DMS79 treated with DMSO at 0.1 percent for 48 hours (cell line): ENCODE measurements at places on chromosomes 16 and 17.
A peak's percentile ranks its signal among the peaks of the same experiment; 100 is the strongest.

DNA sequence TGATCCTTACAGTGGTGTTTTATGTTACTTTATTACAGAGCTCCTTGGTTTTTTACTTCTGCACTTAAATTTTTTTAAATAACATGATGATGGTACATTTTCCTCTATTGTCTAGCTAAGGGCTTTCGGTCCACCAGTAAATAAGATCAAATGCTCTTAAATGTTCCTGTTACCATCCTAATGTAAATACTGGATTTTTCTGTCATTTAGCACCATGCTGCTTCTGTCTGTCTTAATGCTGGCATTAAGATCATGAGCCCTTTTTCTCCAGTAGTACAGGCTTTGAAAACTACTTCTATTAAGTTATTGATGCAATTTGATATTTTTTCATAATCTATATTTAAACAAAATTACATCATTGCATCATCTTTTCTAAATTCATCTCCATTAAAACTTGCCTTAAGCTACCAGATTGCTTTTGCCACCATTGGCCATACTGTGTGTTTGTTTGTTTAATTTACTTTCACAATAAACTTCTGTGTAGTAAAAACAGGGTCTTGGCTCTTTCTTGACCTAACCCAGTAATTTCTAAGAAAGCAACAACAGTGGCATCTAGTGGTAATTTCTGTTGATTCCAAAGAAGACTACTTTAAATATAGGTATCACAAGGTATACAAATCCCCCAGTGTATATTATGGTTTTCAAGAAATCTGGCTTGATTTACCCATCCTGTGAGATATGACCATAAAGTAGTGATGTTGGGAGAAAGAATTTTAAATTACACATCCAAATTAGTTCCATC, 9.0 kb upstream of the PHAF1 start:
- DNase-seq: no peak

- DNase-seq: no peak
These were observed 18.9 kb downstream of the XYLT1 start for GRCh38 chr16:17451843-17452242.

DNA sequence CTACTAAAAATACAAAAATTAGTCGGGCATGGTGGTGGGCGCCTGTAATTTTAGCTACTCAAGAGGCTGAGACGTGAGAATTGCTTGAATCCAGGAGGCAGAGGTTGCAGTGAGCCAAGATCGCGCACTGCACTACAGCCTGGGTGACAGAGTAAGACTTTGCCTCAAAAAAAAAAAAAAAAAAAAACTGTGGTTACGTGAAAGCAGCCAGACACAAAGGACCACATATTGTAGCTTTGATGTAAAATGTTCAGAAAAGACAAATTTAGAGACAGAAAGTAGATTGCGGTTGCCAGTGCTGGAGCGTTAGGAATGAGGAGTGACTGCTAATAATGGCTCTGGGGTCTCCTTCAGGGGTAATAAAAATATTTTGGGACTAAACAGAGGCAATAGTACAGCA, 4.0 kb upstream of the MEAK7 start:
- DNase-seq: no peak

- no peak for DNase-seq
These were observed 7.3 kb downstream of the BRIP1 start for GRCh38 chr17:61856035-61856434.

GRCh38 chr17:82213251-82214011, 789 bp upstream of the CCDC57 start:
- no peak for DNase-seq

DNA sequence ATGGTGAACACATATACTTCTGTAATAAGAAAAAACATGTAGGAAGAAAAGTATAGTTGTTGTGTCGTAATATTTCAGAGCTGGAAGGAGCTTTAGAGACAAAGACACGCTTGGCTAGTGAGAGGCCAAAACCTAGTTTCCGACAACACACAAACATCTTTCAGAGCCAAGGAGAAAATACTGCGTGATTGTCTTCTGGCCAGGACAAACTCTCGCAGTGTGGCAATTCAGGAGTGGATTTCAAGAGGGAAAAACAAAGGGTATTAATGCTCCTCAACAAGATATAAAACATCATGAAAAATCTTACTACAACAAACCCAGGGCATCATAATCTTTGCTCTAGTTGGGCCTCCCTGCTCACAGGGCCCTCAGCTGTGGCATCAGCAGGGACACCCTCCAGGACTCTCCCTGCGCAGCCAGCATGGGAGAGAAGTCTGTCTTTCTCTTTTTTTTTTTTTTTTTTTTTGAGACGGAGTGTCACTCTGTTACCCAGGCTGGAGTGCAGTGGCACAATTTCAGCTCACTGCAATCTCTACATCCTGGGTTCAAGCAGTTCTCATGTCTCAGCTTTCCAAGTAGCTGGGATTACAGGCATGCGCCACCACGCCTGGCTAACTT, 66.4 kb downstream of the CYB5B start:
- DNase-seq: peak; percentile 21

DNA sequence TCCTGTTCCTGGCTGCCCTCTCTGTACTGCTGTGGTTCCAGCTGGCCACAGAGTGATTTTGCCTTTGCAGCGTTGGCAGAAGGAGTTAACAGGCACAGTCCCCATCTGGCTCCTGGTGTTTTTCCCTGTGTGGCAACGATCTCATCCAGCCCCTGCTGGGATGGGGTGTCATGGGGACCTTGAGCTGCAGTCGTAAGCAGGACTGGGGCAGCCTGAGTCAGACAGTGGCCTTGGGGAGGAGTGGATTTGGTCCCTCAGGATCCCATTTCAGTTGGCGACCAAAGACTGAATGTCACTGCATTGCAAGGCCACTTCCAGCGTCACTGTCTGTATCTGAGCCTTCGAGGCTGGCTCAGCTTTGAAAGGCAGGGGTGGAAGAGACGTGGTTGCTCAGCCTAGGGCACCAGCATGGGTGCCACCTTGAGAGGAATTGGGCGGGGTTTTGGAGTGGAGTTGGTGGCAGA, 11.9 kb downstream of the TMEM94 start:
- no peak for DNase-seq

- no peak for DNase-seq
These were observed 16.2 kb upstream of the CSF3 start for GRCh38 chr17:39999067-39999466.

DNA sequence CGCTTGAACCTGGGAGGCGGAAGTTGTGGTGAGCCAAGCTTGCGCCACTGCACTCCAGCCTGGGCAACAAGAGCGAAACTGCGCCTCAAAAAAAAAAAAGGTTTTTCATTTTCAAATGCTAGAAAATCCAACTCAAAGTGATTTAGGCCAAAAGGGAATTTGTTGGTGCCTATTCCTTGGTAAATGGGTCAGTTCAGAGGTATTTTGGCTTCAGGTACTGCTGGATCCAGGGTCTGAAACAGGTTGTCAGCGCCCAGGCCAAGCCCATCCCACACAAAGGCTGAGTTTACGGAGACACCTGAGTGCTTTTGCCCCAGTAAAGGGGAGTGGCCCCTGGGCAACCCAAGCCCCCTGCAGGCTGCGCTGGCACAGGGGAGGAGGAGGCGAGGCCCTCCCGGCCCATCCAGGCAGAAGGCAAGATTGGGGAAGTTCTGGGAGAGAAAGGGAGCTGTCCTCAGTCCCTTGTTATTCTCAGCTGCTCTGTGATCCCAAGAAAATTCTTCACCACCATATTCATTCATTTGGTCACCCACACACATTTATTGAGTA, 8.5 kb upstream of the JPH3 start:
- no peak for DNase-seq

DNA sequence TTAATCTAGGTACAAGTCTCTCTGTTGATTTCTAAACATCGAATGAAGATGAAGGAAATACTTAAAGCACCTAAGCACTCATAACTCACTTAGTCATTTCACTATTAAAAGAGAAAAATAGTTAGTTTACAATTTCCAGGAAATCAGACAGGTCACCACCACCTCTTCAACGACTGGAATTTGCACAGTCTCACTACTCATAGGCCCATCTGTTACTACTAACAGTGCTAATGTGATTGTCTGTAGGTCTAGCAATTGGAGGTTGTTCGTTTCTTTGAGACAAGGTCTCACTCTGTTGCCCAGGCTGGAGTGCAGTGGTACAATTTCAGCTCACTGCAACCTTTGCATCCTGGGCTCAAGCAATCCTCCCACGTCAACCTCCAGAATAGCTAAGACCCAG, 444.6 kb downstream of the MAF start:
- no peak for DNase-seq

DNA sequence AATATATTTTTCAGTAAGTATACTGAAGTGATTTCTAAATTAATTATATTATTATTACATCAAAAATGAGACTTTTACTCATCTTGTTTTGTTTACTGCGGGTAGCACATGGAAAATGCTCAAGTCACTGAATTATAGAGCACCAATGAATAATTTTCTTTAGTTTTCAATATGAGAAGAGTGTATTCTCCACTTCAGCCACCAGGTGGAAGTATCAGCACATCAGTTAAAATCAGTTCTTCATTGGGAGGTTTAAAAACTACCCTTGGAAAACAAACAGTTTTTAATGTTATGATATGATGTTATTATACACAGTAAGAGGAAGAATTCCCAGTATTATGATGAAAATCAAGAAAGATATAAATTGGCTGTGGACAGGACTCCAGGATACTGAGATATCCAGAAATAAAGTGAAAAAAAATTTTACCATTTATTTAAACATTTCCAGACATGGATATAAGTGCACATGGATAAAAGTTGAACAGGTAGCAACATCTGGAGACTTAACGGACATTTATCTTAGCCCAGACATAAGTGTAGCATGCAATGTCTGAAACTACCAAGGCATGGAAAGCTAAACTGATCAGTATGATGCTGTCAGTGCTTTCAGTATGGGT, 467.3 kb downstream of the KCNJ2 start:
- peak; percentile 2 for DNase-seq

DNA sequence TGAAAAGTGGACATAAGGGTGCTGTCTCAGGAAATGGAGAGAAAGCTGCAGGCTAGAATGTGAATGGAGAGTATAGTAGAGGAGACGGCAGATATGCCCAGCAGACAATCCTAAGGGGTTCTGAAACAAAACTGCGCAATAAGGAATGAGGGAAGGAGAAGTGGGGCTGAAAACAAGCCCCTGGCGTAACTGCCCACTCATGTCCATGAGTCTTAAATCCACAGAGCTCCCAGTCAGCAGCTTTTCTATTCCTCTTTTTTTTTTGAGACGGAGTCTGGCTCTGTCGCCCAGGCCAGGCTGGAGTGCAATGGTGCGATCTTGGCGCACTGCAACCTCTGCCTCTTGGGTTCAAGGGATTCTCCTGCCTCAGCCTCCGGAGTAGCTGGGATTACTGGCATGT, 5.9 kb downstream of the STRADA start:
- DNase-seq: no peak

- DNase-seq: no peak
These were observed 13.6 kb downstream of the OR1D5 start for GRCh38 chr17:3049705-3050295.

- DNase-seq: no peak
These were observed 798 bp downstream of the CLDN9 start for GRCh38 chr16:3013491-3013951.

GRCh38 chr17:69451416-69452394, 37.2 kb downstream of the MAP2K6 start:
- no peak for DNase-seq

DNA sequence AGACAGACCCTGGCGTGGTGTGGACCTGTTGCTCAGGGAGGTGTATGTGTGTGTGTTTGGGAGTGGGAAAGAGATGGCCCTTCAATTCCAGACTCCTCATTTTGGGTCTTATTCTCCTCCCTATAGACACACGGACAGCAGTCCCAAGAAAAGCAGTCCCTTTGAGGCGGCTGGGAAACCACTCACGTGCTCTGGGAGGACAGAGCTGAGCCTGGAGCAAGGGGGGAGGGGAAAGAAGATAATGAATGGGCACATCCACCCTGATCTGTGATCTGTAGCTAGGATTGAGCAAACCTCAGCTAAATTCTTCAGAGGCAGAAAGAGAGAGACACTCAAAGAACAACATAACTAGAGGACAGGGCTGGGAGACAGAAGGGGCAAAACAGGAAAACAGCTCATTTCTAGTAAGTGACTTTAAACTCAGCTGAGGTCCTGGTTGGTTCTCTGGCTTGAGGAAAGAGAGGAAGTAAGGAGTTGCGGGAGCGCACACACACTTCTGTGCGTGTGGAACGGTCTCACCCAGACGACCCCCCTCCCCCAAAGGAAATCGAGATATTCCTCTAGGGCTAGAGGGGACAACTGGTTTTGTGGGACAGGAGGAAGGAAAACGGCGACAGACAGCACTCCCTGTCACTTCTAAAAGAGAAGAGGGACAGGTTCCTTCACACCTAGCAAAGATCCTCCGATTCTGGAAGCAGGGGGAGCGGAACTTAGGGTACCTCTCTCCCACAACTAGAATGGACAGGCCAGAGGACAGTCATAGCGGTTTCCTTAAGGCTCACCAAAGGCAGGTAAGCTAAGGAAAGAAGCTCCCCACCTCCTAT, 658 bp downstream of the RAB5C start:
- no peak for DNase-seq

DNA sequence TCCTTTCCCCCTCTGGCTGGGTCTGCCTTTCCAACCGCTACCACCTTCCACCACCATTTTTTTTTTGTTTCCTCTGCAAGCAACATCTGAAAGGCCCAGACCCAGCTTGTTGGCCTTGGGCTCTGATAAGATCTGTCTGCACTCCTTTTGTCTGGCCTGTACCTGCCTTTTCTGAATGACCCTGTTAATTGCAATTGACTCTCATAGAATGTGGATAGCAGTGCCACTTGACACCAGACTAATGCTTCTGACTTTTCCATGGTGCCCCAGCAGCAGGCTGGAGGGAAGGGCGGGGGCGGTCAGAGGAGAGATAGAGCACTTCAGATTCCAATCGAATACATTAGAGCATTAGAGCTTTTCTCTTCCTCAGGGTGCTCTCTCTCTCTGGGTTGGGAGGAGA, 538.9 kb downstream of the WWOX start:
- DNase-seq: peak; percentile 23

GRCh38 chr16:17211797-17212196, 259.0 kb downstream of the XYLT1 start:
- DNase-seq: no peak

DNA sequence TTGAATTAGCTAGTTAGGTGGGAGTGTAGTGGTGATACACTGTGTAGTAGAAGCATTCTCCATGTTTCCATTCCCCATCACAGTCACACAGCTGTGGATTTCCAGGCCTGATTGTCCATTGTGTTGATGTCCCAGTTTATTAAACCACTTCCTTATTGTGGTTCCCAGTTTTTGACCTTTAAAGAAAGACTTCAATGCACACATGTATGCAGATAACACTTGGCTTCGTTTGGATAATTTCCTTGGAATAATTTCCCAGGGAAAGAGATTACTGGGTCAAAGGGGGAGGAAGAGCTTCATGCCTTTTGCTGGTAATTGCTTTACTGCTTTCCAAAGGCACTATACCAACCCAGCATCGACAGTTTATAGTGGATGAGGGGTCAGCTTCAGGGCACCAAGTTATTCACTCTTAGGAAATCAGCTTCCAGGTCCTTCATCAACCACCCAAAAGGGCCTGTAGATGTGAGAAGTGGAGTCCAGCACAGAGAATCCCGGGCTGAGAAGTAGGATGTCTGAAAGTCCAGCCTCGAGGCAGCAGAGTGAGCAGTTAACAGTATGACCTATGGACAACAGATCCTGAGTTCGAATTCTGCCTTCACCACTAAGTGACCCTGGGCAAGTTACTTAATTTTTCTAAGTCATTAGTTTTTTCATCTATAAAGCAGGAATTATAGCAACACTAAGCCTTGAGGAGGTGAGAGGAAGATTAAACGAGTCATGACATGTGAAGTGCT, 31.3 kb upstream of the TNS4 start:
- no peak for DNase-seq

- no peak for DNase-seq
These were observed 7.3 kb downstream of the GJD3 start for GRCh38 chr17:40356990-40357881.
